ENCODE measurements at places on chromosomes 5 and 9. TPM values are rescaled to one million over a fixed set of nuclear protein-coding genes. Genes with fewer than 3 reads are reported as not detected.

Gene LRRC19
- not detected for total RNA-seq

Gene IL6ST
- total RNA-seq: 921 TPM

Gene PCDHB12
- 0.15 TPM for total RNA-seq

Gene SLC34A1
- total RNA-seq: not detected

Gene TRPM6
- under 0.01 TPM for total RNA-seq

Gene SPATA31D4
- total RNA-seq: not detected

Gene NR2F1-AS1
- 31.4 TPM for total RNA-seq

Gene FOXD4L4
- 0.29 TPM for total RNA-seq

Gene BTNL8
- not detected for total RNA-seq

Gene PPP6C
- 15.6 TPM for total RNA-seq

Gene PCDHGB2
- 5.1 TPM for total RNA-seq

Gene ZNF608
- 13.4 TPM for total RNA-seq

Gene PCDHGA1
- total RNA-seq: 2.3 TPM

Gene OLFML2A
- 28.8 TPM for total RNA-seq

Gene IFNK
- total RNA-seq: not detected

Gene DTWD2
- 4.1 TPM for total RNA-seq

Gene LCNL1
- 3.1 TPM for total RNA-seq

Gene OR1J2
- total RNA-seq: not detected

Gene SPINK5
- not detected for total RNA-seq

Gene FGFR4
- 20.1 TPM for total RNA-seq

Gene PRR7
- 2.9 TPM for total RNA-seq

Gene PCDHB15
- total RNA-seq: under 0.01 TPM

Gene FGF10
- total RNA-seq: 7.3 TPM

Gene FOXD1
- total RNA-seq: 7.6 TPM

Gene SCGB3A2
- total RNA-seq: not detected

Gene PKN3
- 1.9 TPM for total RNA-seq

Gene EIF4EBP3
- total RNA-seq: 1.5 TPM

Gene RNF183
- not detected for total RNA-seq

Gene PRR16
- total RNA-seq: 9.3 TPM

Gene LRRTM2
- 2.6 TPM for total RNA-seq

Gene SARDH
- 5.1 TPM for total RNA-seq

Gene SRD5A1
- total RNA-seq: 49.6 TPM

Gene IL5
- not detected for total RNA-seq

Gene PCDH1
- 0.33 TPM for total RNA-seq

Gene ATP10B
- total RNA-seq: not detected

Gene LIFR
- total RNA-seq: 29.8 TPM

Gene BICD2
- 60.2 TPM for total RNA-seq
